Fibroblast of the aortic adventitia (primary cell): ENCODE measurements at places on chromosomes 1 and 21.

- no peak for DNase-seq
These were observed 22.3 kb upstream of the HPCAL4 start for GRCh38 chr1:39713557-39713956.

DNA sequence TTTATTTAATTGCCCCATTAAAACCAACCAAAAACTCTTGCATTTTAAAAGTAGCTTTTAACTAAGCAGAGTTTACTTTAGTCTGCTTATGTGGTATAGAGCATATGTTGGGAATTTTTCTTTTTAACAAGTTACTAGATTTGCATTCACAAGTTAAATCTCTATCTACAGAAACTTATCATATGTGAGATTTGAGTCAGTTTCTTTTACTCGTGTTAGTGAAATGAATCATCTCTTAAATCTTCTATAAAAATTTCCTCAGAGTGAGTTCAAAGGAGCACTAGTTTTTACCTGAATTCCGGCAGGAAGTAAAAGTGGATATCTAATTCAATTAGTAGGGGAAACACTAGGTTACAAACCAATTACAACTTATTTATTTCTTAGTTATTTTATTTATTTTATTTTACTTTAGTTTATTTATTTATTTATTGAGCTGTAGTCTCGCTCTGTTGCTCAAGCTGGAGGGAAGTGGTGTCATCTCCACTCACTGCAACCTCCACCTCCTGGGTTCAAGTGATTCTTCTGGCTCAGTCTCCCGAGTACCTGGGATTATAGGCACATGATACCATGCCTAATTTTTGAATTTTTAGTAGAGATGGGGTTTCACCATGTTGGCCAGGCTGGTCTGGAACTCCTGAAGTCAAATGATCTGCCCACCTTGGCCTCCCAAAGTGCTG is 1609.6 kb upstream of the B3GALT2 start:
- no peak for DNase-seq

DNA sequence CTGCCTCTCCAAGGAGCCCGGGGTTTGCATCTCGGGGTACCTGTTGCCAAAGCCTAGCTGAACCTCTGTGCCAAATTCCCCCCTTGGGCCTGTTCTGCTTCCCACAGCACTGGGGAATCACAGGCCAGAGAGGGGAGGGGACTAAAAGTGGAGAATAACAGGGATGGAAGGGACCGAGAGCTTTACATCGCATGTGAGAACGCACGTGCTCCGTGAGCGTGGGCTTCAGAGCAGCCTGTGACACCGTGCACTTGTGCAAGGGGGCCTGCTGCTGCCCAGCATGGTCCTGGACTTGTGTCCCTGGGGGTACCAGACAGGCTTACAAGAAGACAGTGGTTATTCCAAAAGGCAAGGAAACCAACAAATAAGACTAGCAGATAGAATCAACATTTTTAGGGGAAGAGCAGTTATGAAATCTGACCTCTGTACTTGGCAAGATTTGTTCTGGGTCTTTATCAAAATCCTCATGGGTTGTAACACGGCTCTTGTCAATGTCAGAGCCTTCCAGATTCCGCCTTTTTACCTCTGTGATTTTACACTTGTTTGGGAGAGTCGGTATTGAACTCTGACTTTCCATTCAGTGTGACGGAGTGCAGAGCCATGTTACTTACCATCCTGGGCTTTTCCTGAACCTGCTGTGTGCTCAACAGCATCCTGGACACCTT is 36.2 kb upstream of the TNFRSF1B start:
- DNase-seq, result no peak

- DNase-seq, result no peak
These were observed at the start of gene SH3D21 for GRCh38 chr1:36306210-36306901. TSS of gene SH3D21 (plus strand) at chr1:36306368. CDS start at chr1:36306421, 53 bp downstream.

DNA sequence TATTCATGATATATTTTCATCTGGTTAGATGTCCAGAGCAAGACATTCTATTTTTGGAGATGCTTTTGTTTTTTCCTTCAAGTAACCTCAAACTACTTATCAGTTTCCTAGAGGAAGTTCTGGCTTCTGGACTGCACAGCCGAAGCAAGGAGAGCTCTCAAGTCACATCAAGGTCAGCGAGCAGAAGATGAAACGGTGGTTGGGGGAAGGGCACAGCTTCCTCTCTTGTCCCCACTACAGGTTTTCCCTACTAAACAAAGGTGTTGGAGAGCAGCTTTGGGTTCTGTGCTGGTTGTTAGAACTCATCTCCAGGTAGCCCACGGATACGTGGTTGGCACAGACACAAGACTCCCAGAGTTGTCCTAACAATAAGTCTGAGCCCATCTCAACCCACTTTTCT is 5.1 kb upstream of the PLEKHO1 start:
- DNase-seq, result no peak

GRCh38 chr1:109248444-109248796 is 919 bp upstream of the CELSR2 start:
- DNase-seq, result no peak

DNA sequence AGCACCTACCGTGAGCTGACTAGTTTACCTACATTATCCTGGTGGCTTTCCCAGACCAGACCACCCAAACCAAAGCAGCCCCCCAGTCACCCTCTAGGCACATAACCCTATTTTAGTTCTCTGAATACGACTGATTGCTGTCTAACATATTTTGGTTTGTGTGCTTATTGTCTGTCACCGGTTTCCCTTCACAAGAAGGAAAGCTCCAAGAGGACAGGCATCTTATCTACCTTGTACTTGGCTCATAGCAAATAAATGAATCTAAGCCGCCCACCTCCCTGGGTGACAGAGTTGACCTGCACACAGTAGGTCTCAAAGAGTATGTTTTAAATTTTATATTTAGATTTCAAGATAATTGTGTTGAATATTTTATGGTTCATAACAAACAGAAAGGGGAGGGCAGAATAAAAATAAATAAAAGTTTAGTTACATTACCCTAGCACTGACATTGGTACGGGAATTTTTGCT is 904 bp upstream of the PRDX6 start:
- DNase-seq, result no peak

DNA sequence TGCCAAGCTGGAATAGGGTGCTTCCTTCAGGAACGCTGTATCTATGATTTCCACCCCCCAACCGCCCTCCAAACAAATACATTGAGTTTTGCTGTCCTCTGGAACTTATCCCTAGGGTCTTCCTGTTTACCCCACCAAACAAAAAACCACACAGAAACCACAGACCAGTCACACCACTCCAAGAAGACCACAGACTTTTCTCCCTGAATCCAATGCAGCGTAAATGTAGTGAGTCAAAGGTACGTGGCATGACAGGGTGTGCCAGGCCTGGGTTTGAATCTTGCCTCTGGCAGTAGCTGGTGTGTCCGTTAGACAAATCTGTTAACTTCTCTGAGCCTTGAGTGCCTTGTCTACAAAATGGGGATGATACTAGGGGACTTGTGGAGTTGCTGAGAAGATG is 27.8 kb downstream of the ASAP3 start:
- no peak for DNase-seq

- no peak for DNase-seq
These were observed 20.6 kb downstream of the TP73 start for GRCh38 chr1:3672971-3673361.

DNA sequence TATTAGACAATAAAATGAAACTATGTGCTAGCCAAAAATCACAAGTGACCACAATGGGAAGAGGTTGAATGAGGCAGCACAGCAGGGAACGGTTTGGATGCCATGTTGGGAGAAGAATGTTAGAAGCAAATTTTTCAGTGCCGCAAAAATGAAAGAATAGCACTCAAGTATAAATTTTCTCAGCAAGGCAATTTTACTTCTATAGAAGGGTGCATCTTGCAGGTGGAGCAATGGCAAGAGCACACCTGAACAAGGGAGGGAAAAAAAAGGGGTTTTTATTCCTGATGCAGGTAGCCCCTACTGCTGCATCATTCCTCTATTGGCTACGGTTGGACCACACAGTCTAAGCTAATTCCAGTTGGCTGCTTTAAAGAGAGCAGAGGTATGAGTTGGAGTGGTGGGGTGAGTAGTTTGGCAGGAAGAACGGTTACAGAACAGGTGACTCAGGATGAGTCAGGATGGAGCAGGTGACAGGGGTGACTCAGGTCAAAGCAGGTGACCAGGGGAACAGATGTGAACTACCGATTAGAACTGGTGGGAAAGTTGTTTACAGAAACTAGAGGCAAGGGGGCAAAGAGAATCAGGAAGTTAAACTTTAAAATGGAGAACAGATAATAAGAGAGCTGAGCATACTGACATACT is 301.1 kb upstream of the NRIP1 start:
- DNase-seq, result no peak

GRCh38 chr1:175364424-175365076 is 172.0 kb upstream of the KIAA0040 start:
- no peak for DNase-seq
